ENCODE measurements at places on chromosomes 12 and 14.

GRCh38 chr14:96799489-96800054 is 2.4 kb downstream of the VRK1 start:
- DNase-seq, result no peak

DNA sequence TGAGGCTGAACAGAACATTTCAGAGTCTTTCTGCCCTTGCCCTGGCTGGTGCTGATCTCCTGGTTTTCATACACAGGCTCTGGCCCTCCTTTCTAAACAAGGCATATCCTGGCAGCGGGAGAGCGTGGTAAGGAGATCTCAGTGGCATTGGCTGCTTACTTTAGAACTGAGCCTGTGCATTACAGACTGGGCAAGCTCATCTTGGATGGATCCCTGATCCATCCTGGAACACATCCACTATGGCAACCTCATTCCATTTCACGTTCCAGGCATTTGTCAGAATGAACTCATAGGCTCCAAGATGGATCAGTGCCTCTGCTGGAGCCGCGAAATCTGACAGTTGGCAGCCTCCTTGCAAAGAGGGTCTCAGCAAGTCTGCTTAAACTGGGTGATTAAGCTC is 224.5 kb upstream of the PELI2 start:
- DNase-seq, result no peak

DNA sequence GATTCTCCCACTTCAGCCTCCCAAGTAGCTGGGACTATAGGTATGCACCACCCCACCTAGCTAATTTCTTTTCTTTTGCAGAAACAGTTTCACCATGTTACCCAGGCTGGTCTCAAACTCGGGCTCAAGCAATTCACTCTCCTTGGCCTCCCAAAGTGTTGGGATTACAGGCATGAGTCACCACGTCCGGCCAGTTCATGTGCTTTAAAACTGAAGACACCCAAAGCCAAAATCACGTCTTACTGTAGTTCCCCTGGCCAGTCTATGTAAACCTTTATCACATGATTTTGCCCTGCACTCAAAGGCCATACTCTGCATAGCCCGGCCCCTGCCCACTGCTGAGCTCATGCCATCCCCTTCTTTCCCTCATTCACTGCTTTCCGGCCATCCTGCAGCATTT is 4.5 kb downstream of the ALKBH2 start:
- DNase-seq, result peak; percentile 56

- no peak for DNase-seq
Observed at GRCh38 chr14:67317822-67318221, 41.8 kb downstream of the ATP6V1D start.

DNA sequence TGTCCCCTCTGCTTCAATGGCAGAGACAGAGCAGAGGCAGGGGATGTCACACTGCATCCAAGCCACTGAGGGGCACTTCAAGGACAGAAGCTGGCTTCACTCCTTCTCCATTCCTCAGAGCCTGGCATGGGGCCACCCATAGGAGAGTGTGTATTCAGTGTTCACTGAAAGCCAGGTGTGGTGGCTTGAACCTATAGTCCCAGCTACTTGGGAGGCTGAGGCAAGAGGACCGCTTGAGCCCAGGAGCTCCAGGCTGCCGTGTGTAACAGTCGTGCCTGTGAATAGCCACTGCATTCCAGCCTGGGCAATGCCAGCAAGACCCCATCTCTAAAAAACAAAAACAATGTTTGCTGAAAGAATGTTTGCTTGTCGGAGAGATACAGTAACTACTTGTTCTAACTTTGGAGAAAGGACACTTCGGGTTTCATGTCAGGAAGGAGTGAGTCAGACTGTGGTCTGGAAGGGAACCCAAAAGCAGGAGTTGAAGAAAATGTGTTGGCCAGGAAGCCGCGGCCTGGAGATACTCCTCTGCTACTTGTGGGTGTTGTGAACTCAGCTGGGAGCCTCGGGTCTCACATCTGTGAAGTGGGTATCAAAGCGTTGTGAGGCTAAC is 43.4 kb downstream of the ELK3 start:
- peak; percentile 92 for DNase-seq

DNA sequence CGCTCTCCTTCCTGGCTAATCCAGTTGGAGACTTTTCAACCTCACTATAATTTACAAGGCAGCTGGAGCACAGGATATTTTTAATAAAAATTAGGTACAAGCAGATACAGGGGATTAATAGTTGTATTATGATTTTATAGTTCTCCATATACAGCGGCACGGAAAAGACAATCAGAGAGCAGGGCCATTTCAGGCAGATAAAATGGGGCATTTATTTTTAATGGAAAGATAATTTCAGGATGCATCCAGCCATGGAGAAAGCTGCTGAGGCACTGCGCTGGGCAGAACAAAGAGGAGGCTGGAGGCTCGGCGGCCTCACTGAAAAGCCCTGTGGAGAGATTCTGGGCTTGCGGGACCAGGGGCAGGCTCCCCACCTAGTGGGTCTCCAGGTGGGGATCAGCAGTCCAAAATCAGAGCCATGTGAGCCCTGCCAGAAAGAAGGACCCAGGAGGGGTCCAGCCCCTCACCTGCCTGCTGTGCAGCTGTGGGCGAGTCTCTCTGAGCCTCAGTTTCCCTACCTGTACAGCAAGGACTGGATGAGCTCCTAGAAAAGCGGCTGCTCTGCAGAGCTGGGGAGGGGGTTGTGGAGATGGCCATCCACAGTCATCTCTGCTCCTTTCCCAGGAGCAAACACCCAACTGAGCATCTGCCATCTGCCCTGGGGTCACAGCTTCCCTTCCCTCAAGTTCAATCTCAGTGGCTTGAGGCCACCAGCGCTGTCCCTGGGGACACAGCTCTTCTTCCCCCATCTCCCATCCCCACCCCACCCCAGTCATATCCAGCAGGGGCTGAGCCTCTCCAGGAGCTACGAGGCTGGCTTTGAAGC is 23.9 kb upstream of the C14orf180 start:
- DNase-seq, result no peak

GRCh38 chr14:32203928-32204357 is 874 bp upstream of the RNU6-8 start:
- no peak for DNase-seq

DNA sequence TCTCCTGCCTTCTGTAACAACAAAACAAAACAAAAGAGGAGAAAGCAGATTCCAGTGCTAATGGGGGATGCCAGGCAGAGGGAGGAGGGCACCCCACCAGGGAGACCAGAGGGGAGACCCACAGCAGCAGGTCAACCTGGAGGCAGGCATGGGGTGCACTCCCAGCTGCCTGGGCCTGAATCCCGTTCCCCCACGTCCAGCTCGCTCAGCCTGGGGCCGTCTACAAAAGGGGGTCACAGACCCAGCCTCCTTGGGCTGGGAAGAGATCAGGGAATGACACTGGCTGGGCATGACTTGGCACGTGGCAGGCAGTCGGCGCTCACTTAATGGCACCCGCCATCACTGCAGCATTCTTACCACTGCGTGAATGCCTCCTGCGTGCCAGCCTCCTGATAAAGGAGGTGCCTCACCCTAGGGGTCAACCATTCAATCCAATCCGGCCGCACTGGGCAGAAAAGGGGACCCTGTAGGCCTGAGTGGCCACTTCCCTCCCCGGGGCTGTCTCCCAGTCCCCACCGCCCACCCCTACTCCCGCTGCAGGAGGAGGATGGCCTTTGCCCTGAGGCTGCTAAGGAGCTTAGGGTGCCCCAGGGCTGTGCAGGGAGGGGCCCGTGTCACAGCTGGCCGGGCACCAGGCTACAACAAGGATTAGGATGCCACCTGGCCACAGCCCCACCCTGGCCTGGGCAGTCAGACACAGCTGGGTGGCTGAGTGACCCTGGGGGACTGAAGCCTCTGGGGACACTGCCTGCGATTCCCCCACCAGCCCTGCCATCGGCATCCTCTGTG is 87.5 kb downstream of the NCOR2 start:
- DNase-seq, result no peak

- DNase-seq, result no peak
Observed at GRCh38 chr12:57133916-57134315, 5.6 kb downstream of the LRP1 start.

DNA sequence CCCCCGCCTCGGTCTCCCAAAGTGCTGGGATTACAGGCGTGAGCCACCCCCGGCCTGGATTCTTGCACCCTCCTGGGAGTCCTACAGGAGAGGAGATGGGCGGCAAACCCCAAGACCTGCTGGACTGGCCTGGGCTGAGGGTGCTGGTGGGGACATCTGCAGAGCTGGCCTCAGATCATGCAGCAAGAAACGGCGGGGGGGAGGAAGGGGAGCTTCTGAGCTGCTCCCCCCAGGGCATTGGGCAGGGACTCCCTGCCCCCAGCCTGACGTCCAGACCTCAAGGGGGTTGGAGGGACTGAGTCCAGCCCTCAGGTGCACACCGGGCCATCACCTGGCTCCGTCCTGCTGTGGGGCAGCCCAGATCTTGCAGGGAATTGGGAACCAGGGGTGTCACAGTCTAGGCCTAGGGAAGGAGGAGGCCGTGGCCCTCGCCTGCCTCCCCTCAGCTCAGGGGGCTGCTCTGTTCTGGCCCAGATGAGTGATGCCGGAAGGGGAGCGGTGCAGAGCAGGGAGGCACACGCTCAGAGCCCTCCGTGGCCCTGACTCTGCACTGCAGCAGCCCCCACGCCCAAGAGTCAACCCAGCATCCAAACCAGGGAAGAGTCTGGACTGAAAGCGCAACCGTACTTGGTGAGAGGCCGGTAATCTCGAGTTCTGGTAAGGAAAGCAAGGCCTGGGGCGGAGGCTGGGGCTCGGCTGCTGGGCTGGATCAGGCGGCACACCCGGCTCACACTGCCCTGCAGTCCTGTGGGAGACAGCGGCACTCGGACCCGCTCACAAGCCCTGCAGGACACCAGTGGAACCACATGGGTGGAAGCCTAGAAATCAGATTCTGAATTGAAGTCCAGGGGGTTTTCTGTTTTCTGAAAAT is 8.9 kb upstream of the AMN start:
- no peak for DNase-seq

DNA sequence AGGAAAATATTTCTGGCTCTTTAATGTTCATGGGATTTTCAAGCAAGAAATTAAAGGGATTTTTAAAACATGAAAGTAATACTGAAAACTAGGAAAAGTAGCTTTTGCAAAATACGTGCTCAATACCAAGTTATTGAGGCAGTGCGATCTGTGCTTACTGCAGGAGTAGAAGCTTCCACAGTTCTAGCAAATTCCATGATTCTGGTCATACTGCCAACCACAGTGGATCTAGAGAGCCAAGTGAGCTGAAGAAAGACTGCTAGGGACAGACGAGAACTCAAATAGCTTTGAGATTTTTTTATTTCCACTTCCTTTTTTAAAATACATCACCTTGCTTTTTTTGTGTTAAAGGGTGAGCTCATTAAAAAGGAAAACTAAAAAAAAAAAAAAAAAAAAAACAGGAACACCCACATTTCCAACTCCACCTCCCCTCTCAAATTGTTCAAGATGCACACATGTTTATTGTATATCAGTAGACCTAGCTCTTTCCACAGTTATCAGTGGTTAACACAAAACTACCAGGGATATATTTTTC is 26.2 kb downstream of the EGLN3 start:
- DNase-seq, result no peak

- no peak for DNase-seq
Observed at GRCh38 chr12:51432921-51433320, 8.3 kb downstream of the SLC4A8 start.

DNA sequence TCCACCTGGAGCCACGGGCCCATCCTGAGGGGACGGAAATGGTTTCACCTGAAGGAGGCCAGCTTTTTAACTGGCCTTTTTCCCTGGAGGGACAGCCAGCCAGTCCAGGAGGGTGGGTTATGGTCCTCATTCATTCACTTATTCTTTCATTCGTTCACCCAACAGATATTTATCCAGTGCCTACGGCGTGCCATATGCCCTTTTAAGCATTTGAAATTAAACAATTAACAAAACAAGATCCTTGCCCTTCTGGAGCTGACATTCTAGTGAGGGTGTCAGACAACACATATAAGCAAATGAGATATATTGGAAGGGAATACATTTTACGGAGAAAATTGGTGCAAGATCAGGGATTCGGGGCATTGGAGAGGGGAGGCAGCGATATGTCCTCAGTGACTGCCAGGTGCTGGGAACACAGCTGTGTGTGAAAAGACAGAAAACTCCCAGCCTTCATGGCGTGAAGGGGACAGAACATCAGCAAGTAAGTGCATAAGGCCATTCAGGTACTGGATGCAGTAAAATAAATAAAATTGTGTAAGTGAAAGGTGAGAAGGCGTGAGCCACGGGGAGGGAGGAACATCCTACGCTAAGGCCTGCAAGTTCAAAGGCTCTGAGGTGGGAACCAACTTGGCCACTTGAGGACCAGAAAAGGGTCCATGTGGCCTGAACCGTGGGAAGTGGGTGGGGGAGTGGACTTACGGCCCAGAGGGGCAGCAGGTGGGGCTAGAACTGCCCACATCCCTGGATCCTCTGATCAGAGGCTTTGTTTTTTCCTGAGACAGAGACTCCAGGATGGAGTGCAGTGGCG is 684 bp upstream of the ABCB9 start:
- no peak for DNase-seq

DNA sequence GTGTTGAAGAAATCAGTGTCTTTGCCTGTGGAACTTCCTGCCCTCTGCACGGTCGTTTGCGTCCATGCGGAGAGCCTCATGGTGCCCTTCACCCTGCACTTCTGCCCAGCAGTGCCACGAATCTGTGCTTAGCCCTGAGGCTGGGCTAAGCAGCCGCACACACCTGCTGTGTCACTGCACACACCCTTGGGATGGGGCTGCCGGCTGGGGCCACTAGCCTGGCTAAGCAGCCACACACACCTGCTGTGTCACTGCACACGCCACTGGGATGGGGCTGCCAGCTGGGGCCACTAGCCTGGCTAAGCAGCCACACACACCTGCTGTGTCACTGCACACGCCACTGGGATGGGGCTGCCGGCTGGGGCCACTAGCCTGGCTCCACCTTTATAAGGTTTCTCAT is 188.5 kb downstream of the KIF26A start:
- DNase-seq, result no peak

DNA sequence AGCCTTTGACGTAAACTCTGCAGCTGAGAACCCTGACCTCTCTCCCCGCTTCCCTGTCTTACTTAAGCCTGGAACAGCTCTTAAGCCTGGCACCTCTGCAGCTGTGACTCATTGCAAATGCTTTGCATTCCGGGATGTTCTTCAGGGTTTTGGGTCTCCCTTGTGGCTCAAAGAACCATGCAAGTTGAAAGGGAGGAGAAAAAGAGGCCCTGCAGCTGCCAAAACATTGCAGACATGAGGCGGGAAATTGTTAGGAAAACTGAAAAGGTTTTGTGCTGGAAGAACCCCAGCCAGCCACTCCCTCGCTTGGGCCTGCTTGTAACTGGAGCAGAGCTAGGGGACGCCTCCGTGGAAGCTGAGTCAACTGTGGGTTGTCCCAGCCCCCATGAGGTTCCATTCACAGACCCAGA is 60.2 kb upstream of the FERMT2 start:
- peak; percentile 100 for DNase-seq

DNA sequence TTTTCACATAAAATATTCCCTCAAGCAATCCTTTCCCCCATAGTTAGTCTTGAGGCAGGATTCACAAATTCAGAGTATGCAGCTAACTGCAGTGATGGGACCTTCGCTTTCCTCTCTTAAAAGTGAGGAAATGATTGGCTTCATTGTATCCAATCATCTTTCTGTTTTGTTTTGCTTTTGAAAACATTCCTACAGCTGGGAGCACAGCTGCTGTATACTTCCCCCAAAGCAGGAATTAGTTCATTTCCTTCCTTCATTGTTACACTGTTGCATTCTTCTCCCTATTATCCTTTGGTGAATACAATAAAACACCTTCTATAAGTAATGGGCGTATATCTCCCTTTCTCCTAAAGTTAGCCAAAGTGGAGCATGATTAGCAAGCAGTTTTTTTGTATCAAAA is 9.4 kb upstream of the GAS2L3 start:
- DNase-seq, result no peak
